ENCODE measurements at places on chromosomes 5 and 9.

DNA sequence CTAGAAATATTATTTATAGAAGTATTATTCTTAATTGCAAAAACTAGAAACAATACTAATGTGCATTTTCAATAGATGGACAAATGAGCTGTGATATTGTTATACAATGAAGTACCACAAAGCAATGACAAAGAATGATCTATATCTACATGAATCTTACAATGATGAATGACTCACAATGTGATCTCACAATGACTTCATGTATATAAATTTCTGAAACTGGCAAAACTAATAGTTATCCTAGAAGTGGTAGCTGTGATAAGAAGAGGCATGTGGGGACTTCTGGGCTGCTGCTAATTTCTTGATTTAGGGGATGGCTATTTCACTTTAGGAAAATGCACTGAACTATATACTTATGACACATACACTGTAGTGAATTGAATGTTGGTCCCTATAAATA, 396.0 kb upstream of the ZNF608 start:
- DNase-seq, result no peak

GRCh38 chr5:94017579-94017978, 276.2 kb upstream of the POU5F2 start:
- no peak for DNase-seq

GRCh38 chr5:1133510-1134201, 21.8 kb upstream of the SLC12A7 start:
- DNase-seq, result no peak

- peak; percentile 77 for DNase-seq
These were observed 490 bp downstream of the PCBD2 start for GRCh38 chr5:134905246-134905996.

DNA sequence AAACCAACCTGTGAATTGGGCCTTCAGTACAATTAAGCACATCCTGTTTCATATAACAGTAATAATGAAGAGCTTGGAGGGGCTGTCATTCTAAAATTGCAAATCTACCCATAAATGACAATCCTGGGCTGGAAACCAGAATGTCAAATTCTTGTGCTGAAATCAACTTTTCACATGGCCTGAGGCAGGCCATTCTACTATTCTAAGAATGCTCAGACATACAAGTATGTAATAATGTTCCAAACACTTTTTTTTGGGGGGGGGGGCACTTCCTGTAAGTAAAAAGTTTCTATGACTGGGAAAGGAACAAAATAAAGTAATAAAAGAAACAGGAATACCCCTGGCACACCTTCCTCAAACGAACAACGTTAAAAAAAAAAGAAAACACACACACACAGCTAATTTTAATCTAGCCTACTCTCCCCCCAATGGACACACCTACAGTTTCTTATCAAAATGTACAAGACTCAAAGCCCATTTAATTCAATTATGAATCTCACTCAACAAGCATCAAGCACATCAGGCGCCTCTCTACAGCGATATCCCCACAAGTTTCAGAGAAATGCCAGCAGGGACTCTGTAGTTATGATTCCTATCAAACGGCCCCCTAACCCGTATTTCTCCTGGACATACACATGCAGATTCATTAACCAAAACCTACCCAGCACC, 1.4 kb downstream of the ETF1 start:
- no peak for DNase-seq

DNA sequence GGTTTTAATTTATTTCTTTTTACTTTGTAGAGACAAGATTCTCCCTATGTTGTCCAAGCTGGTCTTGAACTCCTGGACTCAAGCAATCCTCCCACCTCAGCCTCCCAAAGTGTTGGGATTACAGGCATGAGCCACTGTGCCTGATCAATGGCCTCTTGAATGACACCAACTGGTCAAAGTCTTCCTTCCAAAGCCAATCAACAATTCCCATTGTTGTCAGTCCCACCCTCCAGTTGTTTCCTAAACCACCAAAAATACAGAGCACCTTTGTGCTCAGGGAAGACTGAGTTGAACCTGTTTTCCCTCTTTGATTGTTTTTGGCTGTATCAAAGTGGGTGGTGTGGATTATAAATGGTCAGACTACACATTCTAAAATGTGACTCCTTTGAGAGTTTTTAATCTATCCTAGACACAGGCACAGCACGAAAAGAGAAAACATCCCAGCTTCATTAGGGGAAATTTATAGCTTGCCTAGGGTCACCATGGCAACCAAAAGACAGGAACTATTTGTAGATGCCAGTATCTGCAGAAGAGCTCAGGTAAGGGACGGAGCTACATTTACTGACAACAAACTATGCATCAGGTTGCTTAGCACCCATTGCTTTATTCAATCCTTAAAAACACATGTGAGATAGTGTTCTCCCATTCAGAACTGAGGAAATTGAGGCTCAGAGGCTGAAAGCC, 27.6 kb upstream of the ATP6V1G1 start:
- no peak for DNase-seq

- DNase-seq, result no peak
These were observed 34.3 kb upstream of the PRDM12 start for GRCh38 chr9:130630071-130630450.

DNA sequence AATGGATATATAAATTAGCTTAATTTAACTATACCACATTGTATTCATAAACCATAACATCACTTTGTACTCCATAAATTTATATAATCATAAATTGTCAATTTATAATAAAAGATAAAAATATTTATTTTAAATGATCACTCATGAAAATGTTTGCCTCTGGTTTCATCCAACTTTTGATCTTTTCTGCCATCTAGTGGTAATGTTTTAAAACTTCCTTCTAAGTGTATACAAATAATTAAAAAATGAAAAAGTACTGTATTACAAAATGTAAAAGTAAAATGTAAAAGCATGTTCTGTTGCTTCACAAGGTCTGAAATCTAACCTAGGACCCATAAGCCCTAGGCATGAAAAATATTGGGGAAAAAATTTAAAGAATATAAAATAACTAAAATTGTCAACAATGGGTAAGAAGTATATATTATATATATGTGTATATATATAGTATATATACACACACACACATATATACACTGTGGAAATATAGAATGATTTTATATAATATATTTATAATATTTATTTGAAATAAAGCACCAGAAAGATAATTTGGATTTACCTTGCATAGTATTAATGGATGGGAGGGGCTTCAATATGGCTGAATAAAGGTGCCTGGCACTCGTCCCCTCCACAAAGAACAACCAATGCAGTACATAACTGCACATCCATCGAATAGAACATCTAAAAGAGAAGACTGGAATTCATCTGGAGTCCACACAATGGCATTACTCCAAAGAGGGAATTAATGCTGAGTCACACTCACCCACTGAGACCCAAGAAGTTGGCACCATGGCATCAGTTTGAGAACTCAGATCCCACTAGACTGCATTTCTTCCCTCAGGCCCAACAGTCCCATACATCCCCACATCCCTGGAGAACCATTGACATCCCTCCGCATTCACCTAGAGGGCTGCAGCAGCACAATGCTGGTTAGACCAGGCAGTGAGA, 32.5 kb downstream of the ANXA1 start:
- peak; percentile 38 for DNase-seq

DNA sequence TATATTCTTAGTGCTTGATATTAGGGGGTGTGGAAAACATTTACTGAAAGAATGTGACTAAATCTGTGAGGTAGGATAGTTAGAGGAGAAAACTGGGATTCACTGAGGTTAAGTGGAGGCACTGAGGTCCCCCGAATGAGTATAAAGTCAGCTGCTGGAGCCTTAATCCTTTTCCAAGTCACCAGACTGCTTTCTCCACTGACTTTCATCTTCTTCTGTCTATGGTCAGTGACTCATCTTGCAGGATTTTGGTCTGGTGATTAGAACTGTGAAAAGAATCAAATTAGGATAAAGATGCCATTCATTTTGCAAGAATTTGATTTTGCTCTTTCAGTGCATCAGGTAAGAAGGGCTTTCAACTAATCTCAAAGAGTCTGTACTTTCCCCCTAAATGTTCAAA, 89.3 kb upstream of the ALDH1A1 start:
- no peak for DNase-seq

DNA sequence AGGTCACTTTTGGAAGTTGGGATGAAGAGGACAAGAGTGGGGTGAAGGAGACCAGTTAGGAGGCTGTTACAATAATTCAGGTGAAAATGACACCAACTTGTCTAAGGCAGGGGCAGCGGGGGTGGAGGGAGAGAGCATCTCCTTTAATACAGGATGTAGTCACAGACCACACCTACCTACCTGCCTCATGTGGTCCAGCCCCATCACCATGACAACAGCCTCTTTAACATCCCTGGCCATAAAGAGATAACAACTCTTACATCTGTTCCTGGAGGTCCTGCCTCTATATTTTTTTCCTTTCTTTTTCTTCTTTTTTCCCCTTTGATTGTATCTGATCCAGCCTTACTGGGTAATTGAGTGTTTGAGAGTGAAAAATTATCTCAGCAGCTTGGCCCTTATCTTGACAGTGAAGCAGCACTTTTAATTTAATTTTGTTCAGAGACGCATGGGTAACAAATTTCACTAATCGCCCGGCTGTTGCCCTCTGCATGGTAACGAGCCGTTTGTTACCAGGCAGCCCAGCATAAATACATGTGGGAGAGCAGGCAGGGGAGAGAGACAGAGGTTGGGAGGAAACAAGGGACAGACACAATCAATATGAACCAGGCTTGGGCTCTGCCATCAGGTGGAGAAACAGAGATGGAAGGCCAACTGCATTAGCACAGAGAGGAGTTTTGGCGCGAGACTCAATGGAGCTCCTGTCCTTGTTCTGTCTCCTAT, 338.1 kb downstream of the ASTN2 start:
- DNase-seq, result no peak

DNA sequence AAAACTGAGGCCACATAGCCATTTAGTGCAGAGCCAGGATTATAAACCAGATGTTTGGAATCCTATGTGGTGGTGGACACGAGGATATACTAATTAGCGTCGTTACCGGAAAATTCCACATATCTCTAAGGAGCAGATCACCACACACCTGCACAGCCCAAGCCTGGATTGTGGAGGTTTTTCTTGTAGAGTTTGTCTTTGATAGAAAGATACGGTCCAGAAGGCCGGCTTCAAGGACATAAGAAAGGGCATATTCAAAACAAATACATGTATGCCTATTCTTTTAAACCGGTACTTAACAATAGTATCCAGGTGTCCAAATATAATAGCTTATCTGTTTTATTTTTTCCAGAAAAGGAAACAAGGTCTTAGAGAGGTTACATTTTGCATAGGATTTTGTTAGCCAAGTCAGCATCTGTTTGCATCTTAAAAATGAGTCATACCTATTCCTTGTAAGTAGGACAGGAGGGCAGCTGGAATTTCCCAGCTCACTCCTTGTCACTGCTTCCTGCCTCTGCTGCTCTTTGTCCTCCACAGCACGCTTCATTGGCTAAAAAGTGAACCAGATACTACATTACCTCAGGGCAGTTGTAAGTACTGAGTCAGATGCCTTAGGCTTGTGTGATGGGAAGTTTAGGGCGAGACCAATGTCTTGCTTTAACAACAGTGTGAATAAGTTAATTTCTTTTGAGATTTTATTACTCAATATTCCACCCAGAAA, 3.6 kb downstream of the TMC1 start:
- no peak for DNase-seq

GRCh38 chr5:9562141-9562540, 16.3 kb upstream of the SEMA5A start:
- no peak for DNase-seq

DNA sequence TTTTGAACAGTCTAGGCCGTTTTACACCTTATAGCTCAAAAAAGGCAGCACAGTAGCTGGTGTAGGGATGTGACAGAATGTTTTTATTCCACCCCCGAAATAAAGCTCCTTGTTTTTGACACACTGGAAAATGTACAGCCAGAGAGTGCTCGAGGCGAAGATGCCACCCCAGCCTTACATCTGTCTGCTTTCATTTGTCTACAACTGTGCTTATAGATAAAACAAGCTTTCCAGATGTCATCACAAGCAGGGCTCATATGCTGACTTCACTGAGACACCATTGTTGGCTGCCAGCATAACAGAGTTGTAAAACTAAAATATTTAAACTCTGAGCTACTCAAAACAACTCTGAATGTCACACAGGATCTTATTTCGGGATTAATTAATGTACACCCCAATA, 386.3 kb downstream of the BNC2 start:
- no peak for DNase-seq

DNA sequence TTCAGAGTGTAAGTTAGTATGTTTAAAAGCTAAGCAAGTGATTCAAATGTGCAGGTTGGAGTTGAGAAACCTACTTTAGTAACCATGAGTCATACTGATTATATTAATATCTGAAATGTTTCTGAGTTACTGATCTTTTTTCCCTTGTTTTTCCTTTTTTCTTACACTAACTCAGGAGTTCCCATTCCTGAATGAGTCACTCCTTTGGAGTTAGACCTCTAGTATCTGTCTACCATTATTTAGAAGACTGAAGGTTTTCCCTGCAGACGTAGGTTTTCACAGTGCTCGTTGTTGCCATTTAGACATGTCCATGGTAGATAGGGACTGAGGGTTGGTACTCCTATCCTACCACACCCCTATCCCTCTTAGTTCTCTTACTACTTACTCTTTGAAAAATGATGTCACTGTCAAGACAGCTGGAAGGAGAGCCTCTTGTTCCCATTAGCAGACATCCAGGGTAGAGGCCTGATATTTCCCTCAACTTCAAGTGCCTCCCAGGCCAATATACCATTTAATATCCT, 20.2 kb downstream of the OCLN start:
- no peak for DNase-seq

GRCh38 chr5:121285801-121286521, 565.7 kb upstream of the FTMT start:
- no peak for DNase-seq

DNA sequence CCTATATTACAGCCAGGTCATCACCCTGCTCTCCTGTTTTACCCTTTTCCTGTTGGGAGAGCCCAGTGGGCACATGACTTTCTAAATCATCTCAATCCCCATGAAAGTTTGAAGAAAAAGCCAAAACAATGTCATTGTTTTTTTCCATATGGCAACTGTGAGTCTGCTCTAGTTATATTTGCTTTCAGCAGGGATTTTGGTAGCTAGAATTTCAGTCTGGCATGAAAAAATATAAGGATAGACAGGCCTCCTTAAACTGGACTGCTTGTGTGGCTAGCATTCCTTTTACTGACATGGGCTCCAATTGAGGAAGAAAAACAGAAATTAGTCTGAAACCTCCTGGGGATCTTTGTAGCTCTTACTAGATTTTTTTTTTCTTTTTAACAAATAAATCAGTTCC, 25.6 kb downstream of the MOCS2 start:
- DNase-seq, result no peak

GRCh38 chr5:135641319-135641718, 62.5 kb upstream of the CXCL14 start:
- DNase-seq, result no peak

DNA sequence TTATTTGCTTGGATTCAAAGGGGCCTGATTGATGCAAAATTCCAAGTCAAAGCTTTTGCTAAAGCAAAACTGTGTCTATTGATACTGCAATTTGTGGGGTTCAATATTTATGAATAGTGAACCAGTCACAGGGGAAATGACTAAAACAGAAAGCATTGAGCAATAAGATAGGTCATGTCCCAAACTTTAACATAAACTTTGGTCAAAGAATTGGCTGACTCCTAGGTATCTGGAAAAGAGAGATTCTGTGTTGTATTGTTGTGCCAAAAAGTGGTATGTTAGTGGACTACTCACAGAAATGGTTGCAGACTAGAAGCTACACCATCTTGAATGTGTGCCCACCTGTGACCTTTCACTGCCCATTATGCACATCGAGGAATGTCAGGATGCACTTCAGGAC, 585.5 kb upstream of the RGMB start:
- no peak for DNase-seq
